NK-92 treated with Interleukin-12 subunit alpha and Interleukin-12 subunit beta, amount 100 ng/mL, for 24 hours (cell line): ENCODE measurements at places on chromosomes 3 and 15.

DNA sequence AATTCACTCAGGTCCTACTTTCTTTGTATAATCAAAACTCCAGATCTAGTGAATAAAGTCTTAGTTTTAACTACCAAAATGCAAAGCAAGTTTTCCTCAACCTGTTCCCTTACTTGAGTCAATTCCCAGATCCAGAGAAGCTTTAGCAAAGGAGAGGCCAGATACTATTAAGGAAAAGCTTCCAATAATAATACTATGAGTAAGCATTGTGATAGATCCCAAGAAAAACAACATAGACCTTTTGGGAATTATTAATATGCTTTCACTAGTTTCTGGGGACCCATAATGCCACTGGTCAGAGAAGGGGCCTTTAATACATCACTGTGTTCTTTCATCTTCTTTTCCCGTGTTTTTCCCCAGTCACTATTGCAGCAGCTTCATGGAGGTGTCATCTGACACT, 339.9 kb upstream of the CDIN1 start:
- DNase-seq, result no peak

GRCh38 chr15:37221671-37222145, 121.4 kb upstream of the MEIS2 start:
- DNase-seq, result no peak

DNA sequence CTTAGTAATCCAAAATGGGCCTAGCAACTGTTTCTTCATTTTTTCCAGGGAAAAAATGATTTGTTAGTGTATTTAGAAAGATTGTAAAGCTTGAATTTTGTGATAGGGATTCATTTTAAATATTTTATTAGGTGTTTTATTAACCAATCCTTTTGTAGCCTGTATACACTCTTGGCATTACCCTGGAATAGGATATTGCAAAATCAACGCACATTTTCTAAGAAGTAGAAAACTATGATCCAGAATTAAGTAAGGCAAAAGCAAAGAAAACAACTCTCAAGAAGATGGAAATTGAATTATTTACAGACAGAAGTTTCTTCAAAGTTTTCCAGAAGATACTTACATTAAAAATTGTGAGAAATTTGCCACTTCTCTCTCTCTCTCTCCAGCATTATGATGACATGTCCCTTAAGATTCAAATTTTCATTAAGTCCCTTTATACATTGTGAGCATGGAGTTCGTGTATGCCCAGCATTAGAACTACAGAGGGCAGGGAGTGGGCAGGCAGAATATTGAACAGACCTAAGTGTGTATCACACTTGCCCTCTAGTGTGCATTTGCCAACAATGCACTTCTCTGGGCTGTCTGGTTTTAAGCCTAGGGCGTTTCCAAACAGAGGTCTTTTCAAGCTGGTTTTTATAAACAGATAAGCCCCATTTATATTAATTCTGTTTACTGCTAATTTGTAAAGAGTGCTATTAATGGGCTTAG, 28.5 kb upstream of the CMSS1 start:
- DNase-seq, result peak; percentile 3

- DNase-seq, result no peak
Measured at GRCh38 chr15:101013201-101013550, 94.0 kb downstream of the LRRK1 start.

- no peak for DNase-seq
Measured at GRCh38 chr3:65605876-65606432, 432.8 kb downstream of the MAGI1 start.

GRCh38 chr3:194274424-194275085, 76.6 kb downstream of the CPN2 start:
- no peak for DNase-seq
